Activated CD8-positive, alpha-beta T cell treated with anti-CD3 and anti-CD28 coated beads, Interleukin-2, amount 10 ng/mL, durations not matched to agents 7 days and 5 days (primary cell): ENCODE measurements at places on chromosomes 1 and 21.

DNA sequence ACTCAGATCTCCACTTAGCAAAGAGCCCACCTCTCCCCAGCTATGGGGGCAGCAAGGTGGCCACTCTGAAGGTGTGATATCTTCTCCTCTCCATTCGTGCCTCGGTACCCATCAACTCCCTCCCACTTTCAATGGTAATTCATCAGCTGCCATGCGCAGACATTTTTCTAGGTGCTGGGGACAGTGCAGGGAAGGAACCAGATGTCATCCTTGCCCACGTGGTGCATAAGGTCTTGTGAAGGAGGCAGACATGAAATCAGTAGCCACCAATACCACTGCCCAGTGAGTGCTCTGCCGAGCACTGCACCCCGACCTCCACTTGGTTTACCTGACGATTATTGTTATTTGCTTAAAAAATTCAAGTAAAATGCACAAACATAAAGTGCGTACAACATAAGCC, 76.3 kb upstream of the CSF3R start:
- peaks cover 6% of the 10 kb centered on the region for H3K27me3 ChIP-seq
- no peaks in the 10 kb centered on the region for H3K4me1 ChIP-seq
- no peak for DNase-seq
- H3K27ac ChIP-seq, result no peak overlapping the region
- H3K4me3 ChIP-seq, result no peak overlapping the region

- no peak overlapping the region for H3K27ac ChIP-seq
- DNase-seq, result no peak
- H3K27me3 ChIP-seq, result no peaks in the 10 kb centered on the region
- H3K4me3 ChIP-seq, result no peak overlapping the region
- H3K36me3 ChIP-seq, result no peaks in the 10 kb centered on the region
These were observed 243.8 kb downstream of the MATN1 start for GRCh38 chr1:30479575-30479974.

GRCh38 chr1:104991702-104992101, 1242.0 kb downstream of the AMY1C start:
- H3K27me3 ChIP-seq, result no peaks in the 10 kb centered on the region
- no peak overlapping the region for H3K4me3 ChIP-seq
- H3K4me1 ChIP-seq, result no peaks in the 10 kb centered on the region
- DNase-seq, result no peak

GRCh38 chr21:35615325-35615724, 445.0 kb downstream of the SETD4 start:
- DNase-seq, result no peak
- no peaks in the 10 kb centered on the region for H3K36me3 ChIP-seq
- no peak overlapping the region for H3K27ac ChIP-seq
- H3K4me1 ChIP-seq, result no peaks in the 10 kb centered on the region
- H3K27me3 ChIP-seq, result peaks cover 8% of the 10 kb centered on the region

DNA sequence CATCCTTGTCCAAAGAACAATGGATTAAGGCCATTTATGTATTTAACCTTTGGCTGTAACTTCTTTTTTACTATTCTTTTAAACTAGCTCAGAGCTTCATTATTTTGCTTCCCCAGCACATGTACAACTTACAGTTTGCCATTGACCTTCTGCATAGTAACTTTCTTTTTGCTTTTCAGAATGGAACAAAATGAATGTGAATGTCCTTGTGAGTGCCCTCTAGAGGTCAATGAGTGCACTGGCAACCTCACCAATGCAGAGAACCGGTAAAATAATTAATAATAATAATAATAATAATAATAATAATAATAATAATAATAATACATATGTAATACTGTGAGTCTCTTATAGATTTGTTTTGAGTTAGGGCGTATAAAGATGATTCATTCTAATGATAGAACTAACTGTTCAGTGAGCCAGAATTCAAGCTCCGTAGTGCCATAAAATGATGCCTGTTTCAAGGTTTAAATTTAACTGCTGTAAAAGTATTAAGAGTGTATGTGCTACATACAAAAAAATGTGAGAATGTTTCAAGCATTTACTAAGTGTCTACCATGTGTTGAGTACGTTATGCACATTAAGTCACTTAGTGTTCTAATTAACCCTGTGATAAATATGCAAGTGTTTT, 69.0 kb upstream of the RAVER2 start:
- no peaks in the 10 kb centered on the region for H3K27me3 ChIP-seq
- no peaks in the 10 kb centered on the region for H3K4me1 ChIP-seq
- H3K27ac ChIP-seq, result no peak overlapping the region
- no peak for DNase-seq

- no peaks in the 10 kb centered on the region for H3K36me3 ChIP-seq
- no peak overlapping the region for H3K4me3 ChIP-seq
- no peak overlapping the region for H3K27ac ChIP-seq
- DNase-seq, result no peak
- H3K27me3 ChIP-seq, result peaks cover 13% of the 10 kb centered on the region
These were observed 20.0 kb upstream of the PADI1 start for GRCh38 chr1:17184822-17185484.

- H3K36me3 ChIP-seq, result no peaks in the 10 kb centered on the region
- H3K4me1 ChIP-seq, result no peaks in the 10 kb centered on the region
- DNase-seq, result no peak
- H3K4me3 ChIP-seq, result no peak overlapping the region
- H3K27me3 ChIP-seq, result no peaks in the 10 kb centered on the region
These were observed 804.8 kb downstream of the USP25 start for GRCh38 chr21:16534408-16535101.

DNA sequence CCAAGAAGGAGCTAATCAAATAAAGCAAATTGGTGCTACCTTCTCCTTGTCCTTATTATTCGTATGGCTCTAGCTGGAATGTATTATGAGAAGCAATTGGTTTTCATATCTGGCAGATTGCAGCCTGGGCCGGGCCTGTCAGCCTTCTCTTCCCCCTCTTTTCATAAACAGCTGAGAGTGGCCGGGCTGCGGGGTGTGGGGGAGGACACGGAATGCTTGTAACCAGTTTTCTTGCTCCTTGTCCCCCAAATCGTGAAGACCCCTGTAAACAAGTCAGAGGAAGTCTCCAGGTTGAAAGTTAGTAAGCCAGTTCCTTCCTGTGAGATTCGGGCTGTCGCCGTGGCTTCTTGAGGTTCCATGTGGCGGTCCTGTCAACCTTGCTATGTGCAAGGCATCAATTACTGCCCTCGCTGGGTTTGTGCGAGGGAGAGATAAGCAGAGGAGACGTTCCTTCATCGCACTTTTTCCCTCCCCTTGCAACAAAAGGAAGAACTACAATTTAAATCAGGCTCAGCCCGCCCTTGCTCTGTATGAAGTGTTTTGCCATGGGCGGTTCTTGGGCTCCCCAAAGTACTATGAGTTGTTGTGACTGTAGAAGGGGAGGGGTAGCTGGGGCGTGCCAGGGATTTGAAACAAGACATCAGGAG, 450.7 kb downstream of the CAMTA1 start:
- no peaks in the 10 kb centered on the region for H3K4me1 ChIP-seq
- H3K27ac ChIP-seq, result no peak overlapping the region
- H3K36me3 ChIP-seq, result no peaks in the 10 kb centered on the region
- no peak for DNase-seq
- H3K4me3 ChIP-seq, result no peak overlapping the region

- H3K27ac ChIP-seq, result no peak overlapping the region
- no peaks in the 10 kb centered on the region for H3K27me3 ChIP-seq
- DNase-seq, result no peak
- H3K4me1 ChIP-seq, result no peaks in the 10 kb centered on the region
- no peaks in the 10 kb centered on the region for H3K36me3 ChIP-seq
These were observed 135.6 kb downstream of the DUSP10 start for GRCh38 chr1:221606256-221606655.

GRCh38 chr21:39397646-39398385, 47.8 kb downstream of the LCA5L start:
- no peak overlapping the region for H3K4me3 ChIP-seq
- no peaks in the 10 kb centered on the region for H3K4me1 ChIP-seq
- no peak for DNase-seq
- no peaks in the 10 kb centered on the region for H3K27me3 ChIP-seq

DNA sequence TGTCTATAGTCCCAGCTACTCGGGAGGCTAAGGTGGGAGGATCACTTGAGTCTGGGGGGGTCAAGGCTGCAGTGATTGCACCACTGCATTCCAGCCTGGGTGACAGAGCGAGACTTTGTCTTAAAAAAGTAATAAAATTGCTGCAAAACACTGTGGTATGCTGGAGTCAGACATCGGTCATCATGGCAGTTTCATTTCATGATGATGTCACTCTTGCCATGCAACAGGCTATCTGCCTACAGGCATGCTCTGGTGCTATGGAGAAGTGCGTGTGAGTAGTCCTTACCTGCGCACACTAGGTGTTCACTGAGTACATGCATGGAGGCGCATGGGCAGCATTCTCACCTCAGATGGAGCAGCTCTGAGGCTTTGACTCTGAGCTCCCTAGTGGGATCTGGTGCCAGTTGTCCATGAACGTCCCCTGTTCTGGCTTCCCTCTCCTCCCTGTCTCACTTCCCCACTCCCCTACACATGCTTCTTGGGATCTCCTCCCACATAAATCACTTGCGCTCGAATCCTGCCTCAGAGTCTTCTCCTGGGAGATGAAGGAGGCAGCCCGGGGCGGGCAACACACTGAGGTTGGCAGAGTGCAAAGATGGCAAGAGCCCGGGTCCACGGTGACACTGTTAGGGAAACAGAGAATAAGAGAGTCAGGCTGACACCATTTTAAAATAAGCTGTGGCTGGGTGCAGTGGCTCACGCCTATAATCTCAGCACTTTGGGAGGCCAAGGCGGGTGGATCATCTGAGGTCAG, 10.4 kb upstream of the CELA3B start:
- H3K27ac ChIP-seq, result no peak overlapping the region
- no peaks in the 10 kb centered on the region for H3K36me3 ChIP-seq
- H3K4me3 ChIP-seq, result no peak overlapping the region
- H3K4me1 ChIP-seq, result peaks cover 3% of the 10 kb centered on the region
- DNase-seq, result no peak

DNA sequence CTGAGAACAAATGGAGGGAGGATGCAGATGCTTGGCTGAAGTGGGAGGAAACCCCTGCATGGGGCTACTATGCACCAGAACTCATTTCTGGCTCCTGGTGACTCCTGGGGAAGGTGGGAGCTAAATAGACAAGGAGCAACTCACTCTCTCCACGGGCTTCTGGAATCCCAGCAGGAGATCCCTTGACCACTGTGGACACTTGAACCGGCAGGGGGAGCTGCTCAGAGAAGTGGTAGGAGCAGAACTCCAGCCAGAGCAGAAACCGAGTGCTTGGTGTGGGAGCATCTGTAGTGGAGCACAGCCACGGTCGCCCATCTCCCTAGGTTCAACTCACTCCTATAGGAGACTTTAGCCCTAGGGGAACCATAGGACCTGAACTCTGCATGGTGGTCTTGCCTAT, 205.6 kb upstream of the GJB5 start:
- H3K4me1 ChIP-seq, result no peaks in the 10 kb centered on the region
- peaks cover 4% of the 10 kb centered on the region for H3K27me3 ChIP-seq
- H3K4me3 ChIP-seq, result no peak overlapping the region
- no peak overlapping the region for H3K27ac ChIP-seq
- DNase-seq, result no peak
- H3K36me3 ChIP-seq, result no peaks in the 10 kb centered on the region

DNA sequence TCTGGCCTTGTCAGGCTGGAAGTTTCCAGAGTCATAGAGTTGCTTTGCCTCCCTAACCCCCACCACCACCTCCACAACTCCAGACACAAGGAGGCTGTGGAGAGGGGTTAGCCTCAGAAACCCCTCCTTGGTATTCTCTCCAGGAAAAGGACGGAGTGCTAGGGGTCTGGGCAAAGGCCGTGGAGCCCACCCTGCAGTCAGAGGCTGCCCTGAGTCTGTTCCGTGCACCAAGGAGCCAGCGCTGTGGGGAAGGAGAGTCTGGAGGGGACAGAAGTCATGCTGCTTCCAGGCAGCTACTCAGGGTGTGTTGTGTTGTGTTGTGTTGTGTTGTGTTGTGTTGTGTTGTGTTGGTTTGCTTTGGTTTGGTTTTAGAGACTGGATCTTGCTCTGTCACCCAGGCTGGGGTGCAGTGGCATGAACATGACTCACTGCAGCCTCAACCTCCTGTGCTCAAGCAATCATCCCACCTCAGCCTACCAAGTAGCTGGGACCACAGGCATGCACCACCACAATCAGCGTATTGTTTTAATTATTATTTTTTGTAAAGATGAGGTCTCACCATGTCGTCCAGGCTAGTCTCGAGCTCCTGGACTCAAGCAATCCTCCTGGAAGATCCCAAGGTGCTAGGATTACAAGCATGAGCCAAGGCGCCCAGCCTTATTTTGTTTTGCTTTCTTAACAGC, 122.2 kb upstream of the TMEM51 start:
- no peaks in the 10 kb centered on the region for H3K36me3 ChIP-seq
- no peak overlapping the region for H3K4me3 ChIP-seq
- DNase-seq, result no peak
- no peak overlapping the region for H3K27ac ChIP-seq
- H3K27me3 ChIP-seq, result peaks cover 2% of the 10 kb centered on the region
- H3K4me1 ChIP-seq, result peaks cover 13% of the 10 kb centered on the region

GRCh38 chr1:237500566-237500965, 390.2 kb downstream of the ZP4 start:
- no peaks in the 10 kb centered on the region for H3K36me3 ChIP-seq
- no peaks in the 10 kb centered on the region for H3K27me3 ChIP-seq
- no peak for DNase-seq
- no peak overlapping the region for H3K4me3 ChIP-seq
- H3K27ac ChIP-seq, result no peak overlapping the region

GRCh38 chr1:213905344-213905743, 82.4 kb upstream of the PROX1 start:
- no peak for DNase-seq
- no peaks in the 10 kb centered on the region for H3K4me1 ChIP-seq
- no peaks in the 10 kb centered on the region for H3K36me3 ChIP-seq
- H3K4me3 ChIP-seq, result no peak overlapping the region

DNA sequence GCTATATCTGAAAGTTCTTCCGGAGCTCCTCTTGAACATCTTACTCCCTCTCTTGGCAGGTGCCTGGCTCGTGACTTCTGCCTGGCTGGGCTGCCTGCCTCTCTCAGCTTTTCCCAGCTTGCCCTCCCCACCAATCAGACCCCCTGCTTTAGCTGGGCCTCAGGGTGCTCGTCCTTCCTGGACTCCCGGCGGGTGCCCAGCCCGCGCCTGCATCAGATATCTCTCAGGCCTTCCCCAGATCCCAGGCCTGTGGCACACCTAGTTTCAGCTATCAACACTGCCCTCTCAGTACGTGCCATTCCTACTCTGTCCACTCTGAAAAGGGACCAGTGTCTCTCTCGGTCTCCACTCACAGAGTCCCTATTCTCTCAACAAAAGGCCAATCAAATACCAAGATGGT, 96.5 kb upstream of the CLDN14 start:
- no peaks in the 10 kb centered on the region for H3K36me3 ChIP-seq
- no peaks in the 10 kb centered on the region for H3K4me1 ChIP-seq
- H3K27ac ChIP-seq, result no peak overlapping the region
- H3K4me3 ChIP-seq, result no peak overlapping the region
- no peak for DNase-seq

GRCh38 chr1:73886716-73887115, 311.3 kb downstream of the LRRIQ3 start:
- H3K27ac ChIP-seq, result no peak overlapping the region
- no peak overlapping the region for H3K4me3 ChIP-seq
- H3K4me1 ChIP-seq, result no peaks in the 10 kb centered on the region
- no peaks in the 10 kb centered on the region for H3K36me3 ChIP-seq

- no peaks in the 10 kb centered on the region for H3K4me1 ChIP-seq
- H3K4me3 ChIP-seq, result no peak overlapping the region
- no peaks in the 10 kb centered on the region for H3K36me3 ChIP-seq
- DNase-seq, result no peak
These were observed 139.1 kb downstream of the PLA2G4A start for GRCh38 chr1:186967656-186968394.
